Activated CD4-positive, alpha-beta T cell treated with anti-CD3 and anti-CD28 coated beads for 24 hours (primary cell): ENCODE measurements at places on chromosomes 6 and 20.

DNA sequence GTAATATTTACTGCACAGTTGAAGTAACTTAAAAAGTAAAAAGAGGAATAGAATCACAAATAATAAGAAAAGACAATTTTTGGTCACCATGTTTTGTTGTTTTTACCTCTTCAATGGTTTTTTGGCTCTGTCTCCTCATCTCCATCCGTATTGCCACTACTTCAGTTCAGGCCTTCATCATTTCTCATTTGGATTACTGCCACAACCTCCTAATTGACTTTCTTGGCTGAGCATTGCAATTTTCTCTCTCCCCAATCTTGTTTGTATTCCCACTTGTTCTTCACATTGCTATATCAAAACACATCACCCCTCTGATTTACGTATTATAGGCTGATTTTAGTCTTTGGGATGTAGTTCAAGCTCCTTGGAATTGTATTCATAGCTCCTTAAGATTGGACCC is 161.7 kb downstream of the GRM1 start:
- DNase-seq: no peak

GRCh38 chr20:35901678-35902544 is 52.4 kb downstream of the SCAND1 start:
- DNase-seq: no peak

DNA sequence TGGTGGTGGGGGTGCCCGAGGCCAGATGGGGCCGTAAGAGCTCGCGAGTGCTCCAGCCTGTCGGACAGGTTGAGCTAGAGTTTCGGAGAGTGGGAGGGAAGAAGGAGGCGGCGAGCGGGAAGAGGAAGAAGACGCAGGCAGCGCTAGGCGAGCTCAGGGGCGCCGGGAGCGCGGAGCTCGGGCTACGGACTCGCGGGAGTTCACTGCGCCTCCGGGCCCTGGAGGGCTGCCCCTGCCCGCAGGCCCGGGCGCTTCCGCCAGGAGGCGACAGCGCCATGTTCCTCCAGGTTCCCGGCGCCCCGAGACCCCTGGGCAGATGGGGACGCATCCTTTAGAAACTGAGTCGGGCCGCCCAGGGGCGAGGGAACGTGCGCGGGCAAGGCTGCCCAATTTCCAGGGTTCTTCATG is 984 bp downstream of the TFAP2C start:
- DNase-seq: no peak

- DNase-seq: no peak
Observed at GRCh38 chr6:39686976-39687375, 38.2 kb downstream of the KIF6 start.

GRCh38 chr6:36313649-36313936 is 23.1 kb downstream of the BNIP5 start:
- no peak for DNase-seq

- no peak for DNase-seq
Observed at GRCh38 chr6:30821862-30822784, 62.2 kb upstream of the DDR1 start.

GRCh38 chr6:137832110-137832509 is 34.9 kb upstream of the TNFAIP3 start:
- no peak for DNase-seq

DNA sequence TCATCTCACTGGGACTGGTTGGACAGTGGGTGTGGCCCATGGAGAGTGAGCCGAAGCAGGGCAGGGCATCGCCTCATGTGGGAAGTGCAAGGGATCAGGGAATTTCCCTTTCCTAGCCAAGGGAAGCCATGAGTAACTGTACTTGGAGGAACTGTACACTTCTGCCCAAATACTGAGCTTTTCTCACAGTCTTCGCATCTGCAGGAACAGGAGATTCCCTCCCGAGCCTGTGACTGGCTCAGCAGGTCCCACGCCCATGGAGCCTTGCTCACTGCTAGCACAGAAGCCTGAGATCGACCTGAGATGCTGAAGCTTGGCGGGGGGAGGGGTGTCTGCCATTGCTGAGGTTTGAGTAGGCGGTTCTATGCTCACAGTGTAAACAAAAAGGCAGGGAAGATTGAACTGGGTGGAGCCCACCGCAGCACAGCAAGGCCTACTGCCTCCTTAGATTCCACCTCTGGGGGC is 10.4 kb upstream of the CALHM5 start:
- no peak for DNase-seq

DNA sequence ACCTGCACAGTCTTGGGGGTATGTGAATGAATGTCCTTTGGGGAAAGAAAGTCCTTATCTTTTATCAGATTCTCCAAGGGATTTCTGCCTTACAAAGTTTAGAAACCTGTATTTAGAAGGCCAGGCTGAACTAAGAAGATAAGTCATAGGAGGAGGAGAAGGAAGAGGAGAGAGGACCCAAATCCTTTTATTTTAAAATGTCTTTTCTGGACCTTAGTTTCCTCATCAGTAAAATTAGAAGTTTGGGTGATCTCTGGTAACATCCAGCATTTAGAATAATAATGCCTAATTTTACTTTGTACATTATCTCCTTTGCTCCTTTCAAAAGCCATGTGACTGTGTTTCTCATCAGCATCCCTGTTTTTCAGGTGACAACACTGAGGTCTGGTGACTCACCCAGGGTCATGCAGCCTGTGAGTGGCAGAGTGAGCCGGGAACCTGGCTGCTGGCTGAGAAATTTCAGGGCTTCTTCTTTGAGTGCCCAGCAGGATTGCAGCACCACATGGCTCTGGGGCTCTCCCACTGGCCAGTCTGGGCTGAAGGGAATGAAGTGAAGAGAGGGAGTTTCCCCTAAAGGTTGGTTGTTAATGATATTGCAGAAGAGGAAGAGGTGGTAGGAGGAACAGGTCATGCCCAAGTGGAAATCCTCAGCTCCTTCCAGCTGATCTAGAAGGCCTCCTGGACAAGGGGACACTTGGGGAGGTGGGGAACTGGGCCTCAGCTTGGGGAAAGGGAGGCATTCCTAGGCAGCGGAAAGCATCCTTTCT is 34.0 kb downstream of the VEGFA start:
- DNase-seq: no peak

DNA sequence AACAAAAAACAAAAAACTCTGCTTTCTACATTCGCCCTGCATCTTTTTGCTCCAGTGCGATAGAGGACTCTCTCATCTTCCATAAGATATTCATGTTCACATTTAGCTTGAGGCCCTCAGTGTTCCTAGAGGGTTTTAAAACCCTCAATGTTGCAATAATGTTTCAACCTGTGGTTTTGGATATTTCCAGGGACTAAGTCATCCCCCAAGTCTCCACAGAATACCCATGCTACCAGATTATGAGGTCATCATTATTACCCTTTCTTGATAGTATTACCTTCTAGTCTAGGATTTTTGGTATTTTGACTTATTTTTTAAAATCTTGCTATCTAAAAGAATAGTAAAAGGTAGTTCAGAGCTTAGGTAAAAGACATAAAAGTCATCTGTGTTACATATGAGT is 480.5 kb upstream of the ID4 start:
- no peak for DNase-seq

DNA sequence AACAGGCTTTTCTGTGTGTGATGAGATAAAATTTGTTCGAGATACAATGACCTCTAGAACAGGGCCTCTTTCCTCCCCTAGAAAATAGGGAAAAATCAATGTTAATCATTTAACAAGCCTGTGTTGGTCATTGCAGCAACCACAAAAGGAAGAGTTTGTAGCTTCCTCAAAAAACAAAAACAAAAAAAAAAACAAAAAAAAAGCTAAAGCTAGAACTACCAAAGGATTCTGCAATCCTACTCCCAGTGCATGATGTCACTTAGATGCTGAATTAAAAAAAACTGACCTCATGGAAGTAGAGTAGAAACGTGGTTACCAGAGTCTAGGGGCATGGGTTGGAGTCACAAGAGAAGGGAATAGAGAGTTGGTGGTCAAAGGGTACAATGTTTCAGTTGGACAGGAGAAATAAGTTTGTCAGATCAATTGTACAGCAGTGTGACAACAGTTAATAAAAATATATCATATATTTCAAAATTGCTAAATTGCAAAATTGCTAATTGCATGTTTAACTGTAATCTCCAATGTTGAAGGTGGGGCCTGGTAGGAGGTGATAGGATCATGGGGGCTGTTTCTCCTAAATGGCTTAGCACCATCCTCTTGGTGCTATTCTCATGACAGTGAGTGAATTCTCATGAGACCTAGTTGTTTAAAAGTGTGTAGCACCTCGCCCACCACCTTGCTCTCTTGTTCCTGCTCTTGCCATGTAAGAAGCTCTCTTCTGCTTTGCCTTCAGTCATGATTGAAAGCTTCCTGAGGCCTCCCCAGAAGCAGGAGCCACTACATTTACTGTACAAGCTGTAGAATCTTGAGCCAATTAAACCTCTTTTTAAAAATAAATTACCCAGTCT is 163.4 kb upstream of the SIM1 start:
- no peak for DNase-seq

GRCh38 chr6:100479179-100480035 is 14.7 kb upstream of the SIM1 start:
- no peak for DNase-seq

DNA sequence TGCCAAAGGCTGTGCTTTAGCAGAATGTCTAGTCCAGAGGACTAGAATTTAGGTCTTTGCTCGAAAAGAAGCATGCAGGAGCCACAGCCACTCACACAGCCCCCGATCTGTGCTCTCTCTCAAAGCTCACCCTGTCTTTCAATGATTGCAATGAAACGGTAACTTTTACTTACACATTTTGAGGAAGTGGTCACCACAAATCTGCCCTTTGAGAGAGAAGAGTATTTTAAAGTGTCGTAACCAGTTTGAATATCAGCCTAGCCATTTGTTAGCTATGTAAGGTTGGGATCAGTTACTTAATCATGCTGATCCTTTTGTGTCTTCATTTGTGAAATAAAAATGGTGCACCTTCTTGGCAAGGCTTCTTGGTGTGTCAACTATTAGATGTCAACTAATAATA is 209.0 kb downstream of the TFAP2A start:
- DNase-seq: no peak

- DNase-seq: no peak
Observed at GRCh38 chr20:20691477-20692235, 20.8 kb downstream of the RALGAPA2 start.

GRCh38 chr20:55160037-55160436 is 684.6 kb downstream of the DOK5 start:
- DNase-seq: no peak

DNA sequence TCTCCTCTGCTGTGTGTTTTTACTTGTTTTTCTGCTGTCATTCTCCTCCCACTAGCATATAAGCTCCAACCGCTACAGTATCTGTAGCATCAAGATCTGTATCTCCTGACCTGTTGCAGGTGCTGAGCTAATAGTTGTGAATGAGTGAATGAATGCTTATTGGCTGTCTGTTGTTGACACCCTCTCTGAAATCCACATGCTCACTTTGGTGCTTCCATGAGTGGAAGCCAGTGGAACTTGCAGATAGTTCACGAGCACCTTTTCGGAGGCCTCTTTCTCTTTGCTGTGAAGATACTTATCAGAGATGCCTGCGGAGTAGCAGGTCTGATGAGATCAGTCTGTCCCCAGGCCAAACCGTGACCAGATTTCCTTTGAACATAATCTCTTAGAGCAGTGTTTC is 117.3 kb downstream of the EYA2 start:
- DNase-seq: no peak

DNA sequence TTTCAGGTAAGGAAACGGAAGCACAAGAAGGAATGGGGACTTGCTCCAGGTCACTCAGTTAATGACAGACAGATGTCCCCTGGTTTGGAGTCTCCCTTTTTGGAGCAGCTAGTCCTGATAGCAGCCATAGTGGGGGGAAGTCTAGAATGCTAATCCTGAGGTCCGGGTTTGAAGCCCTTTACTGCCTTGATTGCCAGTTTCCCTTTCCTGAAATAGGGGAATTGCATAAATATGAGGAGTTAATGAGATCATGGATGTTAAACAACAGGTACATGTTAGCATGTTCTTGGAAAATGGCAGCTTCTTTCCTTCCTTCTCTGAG is 341 bp upstream of the TTPAL start:
- no peak for DNase-seq

DNA sequence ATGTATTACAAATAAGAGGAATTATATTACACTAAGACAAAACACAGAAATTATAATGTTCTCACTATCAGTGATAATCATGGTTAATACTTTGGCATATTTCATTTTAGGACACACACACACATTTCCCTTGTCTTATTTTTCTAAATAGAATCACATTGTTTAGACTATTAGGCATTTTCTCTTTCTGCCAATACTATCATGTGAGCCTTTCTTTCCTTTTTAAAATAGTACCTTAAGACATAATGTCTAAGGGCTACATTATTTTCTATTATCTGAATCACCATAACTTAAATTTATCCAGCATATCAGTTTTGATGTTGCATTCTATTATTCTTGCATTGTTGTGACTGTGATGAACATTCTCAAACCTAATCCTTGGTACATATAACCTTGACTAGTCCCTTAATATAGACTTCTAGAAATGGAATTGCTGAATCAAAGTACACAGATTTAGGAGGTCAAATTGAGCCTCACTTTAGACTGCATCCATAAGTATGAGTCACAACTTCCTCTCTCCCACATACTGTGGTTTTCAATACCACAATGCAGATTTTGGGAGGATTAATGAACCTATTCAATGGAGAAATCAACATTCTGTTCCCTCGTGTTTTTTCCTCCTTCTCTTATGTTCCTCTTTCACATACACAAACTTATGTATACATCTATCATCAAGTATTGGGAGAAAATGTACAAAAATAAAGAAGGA is 212.6 kb downstream of the MOXD1 start:
- no peak for DNase-seq

DNA sequence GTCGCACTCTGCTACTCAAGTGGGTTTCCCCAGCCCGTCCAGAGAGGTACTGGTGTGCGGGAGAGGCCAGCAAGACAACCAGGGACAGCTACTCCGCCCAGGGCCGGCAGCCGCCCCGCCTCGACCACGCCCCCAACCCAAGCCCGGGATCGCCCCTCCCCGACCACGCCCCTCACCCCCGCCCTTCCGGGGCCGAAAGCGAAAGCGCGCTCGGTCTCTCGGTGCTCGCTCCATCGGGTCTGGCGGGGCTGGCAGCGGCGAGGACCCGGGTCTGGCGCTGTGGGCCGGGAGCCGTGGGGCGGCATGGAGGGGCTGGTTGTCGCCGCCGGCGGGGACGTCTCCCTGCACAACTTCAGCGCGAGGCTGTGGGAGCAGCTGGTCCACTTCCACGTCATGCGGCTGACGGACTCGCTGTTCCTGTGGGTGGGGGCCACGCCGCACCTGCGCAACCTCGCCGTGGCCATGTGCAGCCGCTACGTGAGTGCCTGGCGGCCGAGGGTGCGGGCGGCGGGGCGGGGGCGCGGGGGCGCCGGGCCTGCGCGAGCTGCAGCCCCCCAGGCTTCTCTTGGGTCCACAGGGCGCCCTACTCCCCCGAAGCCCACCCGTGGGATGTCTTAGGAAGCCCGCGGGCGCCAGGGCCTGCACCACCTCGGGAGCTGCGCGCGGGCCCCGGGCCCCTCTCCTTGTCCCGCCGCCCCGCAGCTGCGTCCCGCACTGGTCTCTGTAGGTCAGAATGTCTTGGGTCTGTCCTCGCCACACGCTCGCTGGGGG is at the start of gene PSMG4:
Gene PSMG4, plus strand, starts transcription at position 228 of the 771 bp plus-strand sequence. Its CDS starts 76 bp downstream, at position 304.
- peak; percentile 95 for DNase-seq

DNA sequence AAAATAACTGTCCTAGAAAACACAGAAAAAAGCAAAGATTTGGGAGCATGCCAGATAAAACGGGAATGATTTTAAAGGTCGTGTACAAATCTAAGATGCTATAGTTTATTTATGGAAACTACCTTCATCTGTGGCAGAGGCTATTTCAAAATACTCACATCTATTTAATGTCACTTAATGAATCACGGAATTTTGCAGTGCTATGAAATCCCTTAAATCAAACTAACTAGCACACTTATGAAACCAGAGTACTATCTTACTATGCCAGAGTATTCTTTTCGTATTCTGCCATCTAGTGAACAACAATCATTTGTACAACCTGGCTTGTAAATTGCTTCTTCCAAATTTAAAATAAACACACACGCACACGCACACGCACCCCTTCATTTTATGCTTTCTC is 77.9 kb upstream of the BMP5 start:
- no peak for DNase-seq
